ENCODE measurements at places on chromosomes 6 and 20.

- no peak for DNase-seq
These were observed 24.4 kb upstream of the BNIP5 start for GRCh38 chr6:36361071-36361470.

DNA sequence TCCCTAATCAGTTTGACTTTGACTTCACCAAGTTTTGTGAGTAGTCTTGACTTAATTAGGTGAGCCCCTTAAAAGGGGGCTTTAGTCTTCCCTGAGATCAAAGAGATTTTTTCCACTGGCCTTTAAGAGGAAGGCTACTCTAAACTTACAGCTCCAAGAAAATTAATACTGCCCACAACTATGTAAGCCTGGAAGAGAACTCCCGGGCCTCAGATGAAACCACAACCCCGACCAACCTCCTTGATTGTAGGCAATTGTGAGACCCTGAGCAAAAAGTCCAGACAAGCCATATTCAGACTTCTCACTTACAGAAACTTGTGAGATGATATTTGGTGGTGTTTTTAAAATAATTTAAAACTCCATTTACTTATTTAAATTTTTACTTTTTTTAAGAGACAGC is 18.1 kb downstream of the SNX3 start:
- DNase-seq: no peak

- no peak for DNase-seq
These were observed 34.1 kb upstream of the RPL7L1 start for GRCh38 chr6:42845327-42845694.

DNA sequence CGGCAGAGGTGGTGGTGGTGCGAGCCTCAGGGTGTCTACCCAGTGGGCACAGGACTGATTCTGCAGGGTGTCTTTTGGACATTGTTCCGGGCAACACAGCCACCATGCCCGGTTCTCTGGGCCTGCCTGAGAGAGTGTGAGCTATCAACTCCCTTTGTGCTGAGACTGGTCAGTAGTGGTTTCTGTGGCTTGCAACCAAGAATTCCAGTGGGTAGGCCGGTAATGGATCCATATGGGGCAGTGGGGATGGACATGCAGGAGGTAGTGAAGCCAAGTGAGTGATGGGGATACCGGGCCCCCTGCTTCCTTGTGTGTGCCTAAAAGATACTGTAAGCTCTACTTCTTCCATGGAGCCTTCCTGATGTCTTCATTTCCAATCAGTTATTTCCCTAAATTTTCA is 71.0 kb downstream of the CDC5L start:
- no peak for DNase-seq

DNA sequence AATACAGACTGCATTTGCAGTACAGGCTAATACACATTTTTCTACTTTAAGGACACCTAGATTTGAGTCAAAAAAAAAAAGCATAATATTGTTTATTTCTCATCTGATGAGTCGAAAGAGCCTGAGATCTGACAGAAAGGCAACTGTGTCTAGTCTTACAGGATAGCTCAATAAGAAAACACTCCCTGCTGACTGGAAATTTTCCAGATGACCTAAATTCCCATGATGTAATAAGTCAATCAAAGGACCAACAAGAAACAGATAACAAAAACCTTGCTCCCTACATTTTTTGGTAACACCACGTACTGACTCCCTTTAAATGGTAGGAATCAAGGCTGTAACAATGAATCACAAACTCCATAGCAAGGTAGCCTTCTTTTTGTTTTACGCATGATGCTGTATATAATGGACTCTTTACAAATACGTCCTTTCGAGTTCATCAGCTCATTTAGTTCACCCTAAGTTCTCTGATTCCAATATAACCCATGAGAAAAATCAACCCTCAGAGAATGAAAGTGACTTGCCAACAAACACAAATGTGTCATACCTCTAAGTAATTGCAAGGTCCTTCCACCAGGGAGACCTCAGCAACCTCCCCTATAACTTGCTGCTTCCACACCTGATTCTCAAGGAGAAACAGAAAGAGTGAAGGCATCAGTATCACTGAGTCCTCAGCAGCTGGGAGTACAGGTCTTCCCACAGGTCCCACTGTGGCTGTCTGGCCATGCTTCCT is 12.1 kb downstream of the TBX18 start:
- DNase-seq: no peak

DNA sequence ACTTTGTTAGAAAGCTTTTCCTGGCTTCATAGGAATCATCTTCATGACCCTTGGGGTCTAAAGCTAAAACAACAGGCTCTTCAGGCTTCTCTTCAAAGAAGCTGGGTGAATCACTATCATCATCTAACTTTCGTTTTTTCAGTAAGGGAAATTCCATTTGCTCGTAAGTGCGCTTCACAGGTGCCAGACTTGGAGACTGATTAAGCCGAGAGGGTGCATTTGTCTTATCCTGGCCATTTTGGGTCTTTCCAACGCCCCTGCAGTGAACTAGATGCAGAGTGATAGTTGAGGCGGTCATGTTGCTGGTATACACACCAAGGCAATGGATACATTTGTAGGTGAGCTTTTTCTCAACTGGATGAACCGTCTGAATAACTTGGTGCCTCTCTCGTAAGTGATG is 38.8 kb downstream of the ADNP start:
- DNase-seq: no peak

- DNase-seq: no peak
These were observed 70.0 kb upstream of the CD2AP start for GRCh38 chr6:47407300-47408281.

GRCh38 chr20:35541118-35541782 is 628 bp upstream of the ERGIC3 start:
- DNase-seq: no peak

- DNase-seq: no peak
These were observed 6.7 kb downstream of the MCUR1 start for GRCh38 chr6:13807696-13808095.

DNA sequence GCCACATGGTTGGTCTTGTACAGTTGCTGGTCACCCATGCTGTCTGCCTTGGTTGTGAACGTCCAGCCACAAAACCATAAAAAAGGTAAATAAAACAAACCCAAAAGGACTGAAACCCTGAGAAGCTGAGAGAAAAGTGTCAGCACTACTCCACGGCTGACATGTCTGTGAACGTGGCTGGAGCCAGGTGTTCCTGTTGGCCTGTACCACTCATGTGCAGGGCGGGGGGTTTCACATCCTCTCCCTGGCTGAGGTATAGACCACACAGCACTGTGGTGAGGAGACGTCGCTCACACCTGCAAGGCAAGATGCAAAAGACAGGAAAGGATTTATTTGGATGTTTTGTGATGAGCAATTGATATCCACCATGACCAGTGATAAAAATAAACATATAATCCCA is 51.9 kb upstream of the MRPS10 start:
- DNase-seq: no peak

DNA sequence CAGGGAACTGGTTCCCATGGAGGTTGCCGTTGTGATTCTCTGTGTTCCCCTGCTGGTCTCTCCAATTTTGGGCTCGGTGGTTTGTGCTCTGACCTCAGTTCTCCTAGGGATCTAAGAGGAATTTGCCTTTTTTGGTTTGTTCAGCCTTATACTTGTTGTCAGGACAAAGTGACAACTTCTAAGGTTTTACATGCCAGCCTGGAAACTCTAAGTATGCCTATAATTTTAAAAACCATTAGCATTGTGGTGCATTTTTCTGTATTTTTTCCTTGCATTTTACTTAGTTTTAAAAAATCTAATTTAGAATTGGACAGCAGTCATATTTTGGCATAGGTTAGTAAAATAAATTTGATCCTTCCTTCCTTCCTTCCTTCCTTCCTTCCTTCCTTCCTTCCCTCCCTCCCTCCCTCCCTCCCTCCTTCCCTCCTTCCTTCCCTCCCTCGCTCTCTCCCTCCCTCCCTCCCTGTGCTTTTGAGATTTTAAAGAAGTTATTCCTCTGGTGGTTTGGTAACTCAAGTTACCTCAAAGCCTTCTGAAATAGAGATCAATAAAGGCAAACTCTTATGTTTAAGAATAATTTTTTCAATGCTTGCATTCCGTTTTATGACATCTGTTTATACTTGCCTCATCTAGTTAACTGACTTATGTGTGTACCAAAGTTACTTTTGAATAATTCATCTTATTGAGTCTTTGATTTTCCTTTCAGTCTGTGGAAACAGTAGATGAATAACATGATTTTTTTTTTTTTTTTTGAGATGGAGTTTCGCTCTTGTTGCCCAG is 141.3 kb upstream of the RGS17 start:
- DNase-seq: no peak

- DNase-seq: no peak
These were observed 217.9 kb downstream of the PLCB4 start for GRCh38 chr20:9286501-9287461.

- DNase-seq: no peak
These were observed 153.7 kb upstream of the OLIG3 start for GRCh38 chr6:137647762-137648447.

DNA sequence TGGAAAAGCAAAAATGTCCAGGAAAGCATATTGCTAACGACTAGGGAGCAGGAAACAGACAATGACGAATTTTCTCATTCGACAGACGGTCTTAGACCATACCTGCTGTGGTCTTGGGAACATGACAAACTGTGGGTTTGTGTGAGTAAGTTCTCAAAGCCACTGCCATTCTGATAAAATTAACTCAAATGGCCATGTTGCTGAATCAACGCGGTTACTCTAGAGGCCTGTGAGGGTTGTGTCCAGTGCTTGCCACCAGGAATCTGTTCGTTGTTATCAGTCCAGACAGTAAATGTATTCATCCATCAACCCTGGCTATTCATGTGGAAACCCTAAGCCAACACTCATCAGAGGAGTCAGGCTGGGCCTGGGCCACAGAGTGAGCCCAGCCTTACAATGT is 124.3 kb downstream of the MYLK4 start:
- no peak for DNase-seq

DNA sequence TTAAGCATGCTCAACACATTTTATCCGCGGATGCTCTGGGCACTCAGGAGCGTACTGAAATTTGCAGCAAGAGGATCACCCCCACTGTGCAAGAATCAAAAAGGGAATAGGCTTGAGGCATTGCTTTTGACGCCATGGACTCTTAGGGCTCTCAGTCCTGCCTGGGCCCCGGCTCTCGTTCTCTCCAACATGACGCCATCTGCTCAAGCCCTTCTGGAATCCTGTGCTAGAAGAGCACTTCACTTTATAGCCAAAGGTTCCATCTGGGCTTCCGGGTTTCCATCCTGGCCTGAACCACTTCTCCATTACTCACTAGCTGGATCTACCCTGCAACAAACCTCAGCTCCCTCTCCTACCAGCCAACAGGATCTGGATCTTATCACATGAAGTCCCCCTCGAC is 105.3 kb downstream of the FOXF2 start:
- no peak for DNase-seq

DNA sequence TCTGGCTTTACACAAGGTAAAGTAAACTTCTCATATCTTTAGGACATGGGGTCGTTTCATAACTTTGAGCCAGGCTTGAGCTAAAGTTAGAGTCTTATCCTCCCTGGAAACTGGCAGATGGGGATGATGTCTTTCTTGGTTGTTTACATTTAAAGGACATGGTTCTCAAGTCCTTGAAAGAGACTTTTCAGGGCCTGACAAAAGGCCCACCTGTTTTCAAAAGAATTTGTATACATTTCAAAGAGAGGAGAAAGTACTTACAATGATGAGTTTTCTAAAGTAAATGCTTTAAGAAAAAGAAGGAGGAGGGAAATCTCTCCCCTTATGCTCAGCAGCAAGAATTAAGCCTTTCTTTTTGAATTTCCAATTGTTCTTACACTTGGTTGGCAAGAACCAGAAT is 45.7 kb upstream of the TINAG start:
- no peak for DNase-seq

DNA sequence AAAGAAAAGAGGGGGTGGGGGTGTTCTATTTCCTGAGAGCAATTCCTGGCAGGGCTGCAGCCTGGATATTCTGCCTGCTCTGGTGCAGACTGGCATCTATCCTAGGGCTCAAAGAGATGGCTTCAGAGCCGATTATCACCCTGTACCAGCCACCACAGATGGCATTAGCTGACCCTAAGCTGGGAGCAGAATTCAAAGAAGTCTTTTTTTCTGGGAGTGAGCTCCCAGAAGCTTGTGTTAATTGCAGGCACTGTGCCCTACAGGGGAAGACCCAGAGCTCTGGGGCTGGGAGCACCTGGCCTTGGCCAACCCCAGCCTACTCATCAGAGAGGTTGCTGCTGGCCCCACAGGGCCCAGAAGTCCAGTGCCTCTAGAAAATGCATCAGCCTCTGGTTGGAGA is 85.9 kb downstream of the PXDC1 start:
- DNase-seq: no peak

DNA sequence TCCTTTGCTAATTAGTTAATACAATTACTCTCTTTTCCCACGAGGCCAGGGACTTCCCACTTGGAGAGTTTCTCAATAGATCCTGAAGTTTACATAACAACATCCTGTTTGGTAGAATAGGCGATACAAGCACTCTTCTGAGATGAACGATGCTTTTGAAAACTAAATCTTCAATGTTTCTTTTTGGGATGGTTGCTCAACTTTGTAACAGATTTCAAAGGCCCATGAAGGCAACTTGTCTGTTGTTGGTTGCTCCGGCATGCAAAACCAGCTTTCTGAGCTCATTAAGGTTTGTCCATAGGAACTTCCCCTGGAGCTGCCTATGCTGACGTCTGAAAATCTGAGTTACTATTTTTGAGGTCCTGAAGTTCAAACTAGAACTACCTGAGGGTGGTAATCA is 25.9 kb upstream of the ROS1 start:
- peak; percentile 27 for DNase-seq

DNA sequence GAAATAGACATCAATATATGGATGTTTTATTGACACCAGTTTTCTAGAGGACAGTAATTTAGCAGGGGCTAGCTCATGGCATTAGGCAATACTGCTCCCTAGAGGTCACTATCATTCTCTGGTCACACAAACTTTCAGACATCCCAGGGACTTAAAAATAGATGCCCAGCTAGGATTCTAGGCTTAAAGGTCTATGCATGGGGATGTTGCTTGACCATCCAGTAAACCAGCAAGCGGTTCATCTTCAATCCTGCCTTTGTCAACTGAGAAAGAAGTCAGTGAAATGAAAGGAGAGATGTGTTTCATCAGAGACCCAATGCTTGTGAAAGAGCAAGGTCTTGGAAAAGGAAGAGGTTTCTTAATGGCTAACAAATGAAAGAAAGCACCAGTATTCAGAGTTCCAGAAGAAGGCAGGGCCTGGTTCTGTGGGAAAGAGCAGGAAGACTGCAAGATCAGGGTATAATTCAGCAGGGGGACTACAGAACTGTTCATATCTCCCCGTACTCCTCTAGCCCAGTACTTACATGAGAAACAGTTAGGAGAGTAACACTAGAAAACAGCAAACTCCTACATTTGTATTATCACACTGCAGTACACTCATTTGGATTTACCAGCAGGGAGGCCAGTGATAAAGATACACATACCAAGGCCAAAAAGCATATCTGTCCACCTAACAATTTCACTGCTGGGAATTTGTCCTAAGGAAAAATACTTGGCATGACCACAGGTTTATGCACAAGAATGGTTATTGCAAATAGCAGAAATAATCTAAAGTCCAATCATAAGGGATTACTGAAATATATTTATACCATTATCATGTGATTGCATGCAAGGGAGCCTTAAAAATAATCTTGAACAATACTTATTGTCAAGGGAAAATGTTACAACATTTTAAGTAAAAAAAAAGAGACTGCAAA is 151.4 kb upstream of the LAMA2 start:
- no peak for DNase-seq

Measured in suppressor macrophage (primary cell).